ENCODE measurements at places on chromosomes 11 and 22. TPM values are rescaled to one million over a fixed set of nuclear protein-coding genes. Genes with fewer than 3 reads are reported as not detected.
A peak's percentile ranks its signal among the peaks of the same experiment; 100 is the strongest.

- DNase-seq, result no peak
Measured at GRCh38 chr11:45028911-45029682, 78.4 kb upstream of the TP53I11 start.

DNA sequence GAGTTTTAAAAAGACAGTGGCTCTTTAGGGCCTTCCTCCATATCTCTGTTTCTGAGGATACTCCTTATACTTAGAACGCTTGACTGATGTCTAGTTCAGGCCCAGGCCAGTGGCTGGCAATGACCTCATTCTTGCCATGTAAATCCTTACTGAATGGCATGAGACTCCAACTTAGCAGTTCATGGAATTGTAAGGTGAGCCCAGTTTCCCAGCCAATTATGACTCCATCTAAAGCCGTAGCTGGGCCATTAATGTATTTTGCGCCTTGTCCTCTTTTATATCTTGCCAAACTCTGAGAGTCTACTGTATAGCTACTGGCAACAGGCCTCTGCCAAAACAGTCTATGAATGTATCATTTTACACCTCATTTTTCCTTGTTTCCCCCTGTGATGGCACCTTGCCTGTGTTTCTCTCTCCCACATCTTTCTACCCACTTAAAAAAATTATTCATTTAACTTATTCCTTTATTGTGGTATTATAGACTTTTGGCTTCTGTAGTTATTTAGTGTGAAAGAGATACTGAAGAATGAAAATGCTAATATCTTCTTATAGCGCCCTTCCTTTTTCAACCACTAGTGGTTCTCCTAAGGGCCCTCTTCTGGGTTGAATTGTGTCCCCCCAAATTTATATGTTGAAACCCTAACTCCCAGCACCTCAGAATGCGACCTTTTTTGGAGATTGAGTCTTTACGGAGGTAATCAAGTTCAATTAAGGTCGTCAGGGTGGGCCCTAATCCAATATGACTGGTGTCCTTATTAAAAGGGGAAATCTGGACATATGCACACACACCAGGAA is 67.4 kb downstream of the ZNRF3 start:
- DNase-seq, result no peak

DNA sequence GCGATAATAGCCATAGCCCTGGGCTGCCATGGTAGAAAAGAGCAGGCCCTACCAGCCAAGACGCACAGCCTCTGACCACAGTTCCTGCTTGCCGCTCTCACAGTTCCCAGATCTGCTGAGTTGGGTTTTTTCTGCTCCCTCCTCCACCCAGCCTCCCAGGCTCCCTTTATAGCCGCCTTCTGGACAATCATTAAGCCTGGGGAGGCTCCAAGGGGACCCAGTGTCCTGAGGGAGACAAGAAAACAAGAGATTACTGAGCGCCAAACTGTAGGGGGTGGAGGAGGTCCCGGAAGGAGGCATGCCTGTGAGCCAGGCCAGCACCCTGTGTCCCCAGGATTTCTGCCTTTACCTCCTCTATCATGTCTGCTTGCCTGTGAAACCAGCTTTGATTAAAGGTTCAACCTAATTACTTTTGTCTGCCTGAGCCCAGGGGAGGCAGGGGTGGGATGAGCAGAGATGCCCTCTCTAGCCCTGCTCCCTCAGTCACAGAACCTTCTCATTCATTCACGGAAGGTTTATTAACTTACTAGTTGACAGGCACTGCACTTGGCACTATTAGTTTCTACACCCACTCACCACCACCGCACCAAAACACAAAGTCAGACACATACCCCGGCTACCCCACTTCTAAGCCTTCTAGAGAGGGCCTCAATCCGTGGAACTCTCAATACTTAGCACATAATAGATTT is 1.2 kb downstream of the SLC37A4 start:
- no peak for DNase-seq

DNA sequence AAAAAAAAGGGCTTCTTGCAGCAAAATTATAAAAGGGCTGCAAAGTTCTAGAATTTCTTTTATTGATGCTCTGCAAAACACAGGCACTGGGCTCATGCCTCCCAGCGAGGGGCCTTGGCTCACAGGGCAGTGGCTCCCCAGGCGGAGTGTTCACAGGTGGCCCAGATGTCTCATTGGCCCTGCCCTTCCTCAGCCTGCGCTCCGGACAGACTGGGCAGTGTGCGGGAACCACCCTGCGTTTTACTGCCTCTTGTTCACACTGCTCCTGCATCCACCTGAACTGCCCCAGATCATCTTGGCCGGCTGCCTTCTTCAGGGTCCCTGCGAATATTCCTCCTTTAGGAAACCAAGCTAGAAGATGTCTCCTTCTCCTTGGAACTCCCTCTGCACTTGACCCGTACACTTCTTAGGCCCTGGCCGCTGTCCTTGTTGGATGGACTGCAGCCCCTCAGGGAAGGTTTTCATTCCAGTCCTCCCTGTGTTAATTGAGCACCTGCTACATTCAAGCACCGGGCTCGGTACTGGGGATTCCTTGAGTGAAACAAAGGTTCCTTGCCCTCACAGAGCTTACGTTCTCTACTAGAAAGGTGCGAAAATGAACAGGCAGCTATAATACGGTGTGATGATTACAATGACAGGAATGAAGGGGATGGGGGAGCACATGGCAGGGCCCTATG is 4.5 kb downstream of the TUBA8 start:
- no peak for DNase-seq

DNA sequence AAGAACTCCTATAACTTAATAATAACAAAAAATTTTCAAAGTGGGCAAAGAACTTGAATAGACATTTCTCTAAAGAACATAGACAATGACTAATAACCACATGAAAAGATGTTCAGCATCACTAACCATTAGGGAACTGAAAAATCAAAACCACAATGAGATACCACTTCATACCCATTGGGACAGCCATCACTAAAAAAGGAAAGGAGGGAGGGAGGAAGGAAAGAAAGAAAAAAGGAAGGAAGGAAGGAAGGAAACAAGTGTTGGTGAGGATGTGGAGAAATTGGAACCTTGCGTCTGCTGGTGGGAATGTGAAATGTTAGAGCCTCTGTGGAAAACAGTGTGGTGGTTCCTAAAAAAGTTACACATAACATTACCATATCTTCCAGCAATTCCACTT is 55.8 kb downstream of the MS4A13 start:
- peak; percentile 11 for DNase-seq

GRCh38 chr11:70456921-70457532 is 58.7 kb downstream of the CTTN start:
- DNase-seq, result peak; percentile 57

- DNase-seq, result no peak
Measured at GRCh38 chr11:113947994-113948393, 26.9 kb upstream of the HTR3A start.

GRCh38 chr11:3052109-3052479 is 5.1 kb downstream of the CARS1 start:
- no peak for DNase-seq

DNA sequence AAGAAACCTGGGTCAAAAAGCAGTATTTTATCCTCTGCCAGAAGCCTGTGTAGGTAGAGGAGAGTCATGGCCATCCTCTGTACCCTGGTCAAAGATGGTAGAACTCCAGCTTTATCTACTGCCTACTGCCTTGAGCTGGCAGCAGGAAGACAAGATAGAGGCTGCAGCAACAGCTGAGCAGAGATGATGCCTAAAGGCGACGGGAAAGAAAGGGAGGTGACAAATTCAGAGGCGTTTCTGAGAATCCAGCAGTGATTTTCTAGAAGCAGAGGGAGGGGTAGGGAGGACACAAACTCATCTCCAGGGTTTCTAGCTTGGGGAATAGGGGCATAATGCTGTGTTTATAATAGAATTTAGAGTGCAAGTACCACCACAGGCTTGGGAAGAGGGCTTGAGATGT is 15.5 kb upstream of the C1QTNF4 start:
- DNase-seq, result no peak

- no peak for DNase-seq
Measured at GRCh38 chr11:11476971-11477645, 124.1 kb upstream of the CSNK2A3 start.

DNA sequence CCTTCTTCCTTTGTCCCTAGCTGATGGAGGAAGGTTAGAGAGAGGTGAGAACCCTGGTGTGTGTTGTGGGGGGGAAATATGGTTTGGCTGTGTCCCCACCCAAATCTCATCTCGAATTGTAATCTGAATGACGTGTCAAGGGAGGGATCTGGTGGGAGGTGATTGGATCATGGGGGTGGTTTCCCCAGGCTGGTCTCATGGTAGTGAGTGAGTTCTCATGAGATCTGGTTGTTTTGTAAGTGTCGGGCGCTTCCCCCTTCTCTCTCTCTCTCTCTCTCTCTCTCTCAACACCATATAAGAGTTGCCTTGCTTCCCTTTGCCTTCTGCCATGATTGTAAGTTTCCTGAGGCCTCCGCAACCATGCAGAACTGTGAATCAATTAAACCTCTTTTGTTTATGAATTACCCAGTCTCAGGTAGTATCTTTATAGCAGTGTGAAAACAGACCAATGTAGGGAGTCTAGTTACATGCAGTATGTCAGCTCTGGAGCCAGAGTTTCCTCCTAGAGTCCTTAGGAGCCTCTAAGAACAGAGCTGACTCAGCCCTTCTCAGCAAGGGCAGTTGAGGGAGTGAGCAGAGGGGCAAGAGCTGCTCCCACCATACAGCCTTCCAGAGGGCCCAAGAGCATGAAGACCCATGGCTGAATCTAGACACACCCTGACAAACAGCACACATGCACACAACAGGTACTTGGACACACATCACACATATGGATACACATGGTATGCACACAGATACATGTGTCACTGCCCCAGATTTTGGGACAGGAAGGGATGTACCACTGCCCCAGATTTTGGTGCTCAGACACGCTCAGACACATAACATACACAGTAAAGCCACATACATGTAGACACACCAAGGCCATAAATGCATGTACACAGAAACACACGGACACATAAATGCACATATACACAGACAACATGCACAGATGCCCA is 12.9 kb upstream of the LRRC32 start:
- DNase-seq, result no peak

- DNase-seq, result no peak
Measured at GRCh38 chr11:27894552-27894951, 194.3 kb upstream of the BDNF start.

DNA sequence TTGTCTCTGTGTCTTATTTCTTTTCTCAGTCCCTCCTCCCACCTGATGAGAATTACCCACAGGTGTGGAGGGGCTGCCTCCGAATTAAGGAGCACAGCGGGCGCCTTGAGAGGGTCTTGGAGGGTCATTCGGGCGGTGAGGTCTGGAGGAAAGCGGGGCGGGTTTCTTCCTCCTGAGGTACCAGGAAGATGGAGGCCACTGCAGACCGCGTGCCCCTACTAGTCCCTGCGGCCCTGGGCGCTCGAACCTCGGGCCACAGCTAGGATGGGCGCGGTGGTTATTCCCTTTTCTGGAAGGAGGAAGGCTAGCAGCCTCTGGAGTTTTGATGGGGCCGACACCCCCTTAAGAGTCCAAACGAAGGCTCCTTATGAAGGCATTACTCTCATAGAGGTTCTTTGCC is 5.5 kb upstream of the FAM111A start:
- DNase-seq, result no peak

- DNase-seq, result no peak
Measured at GRCh38 chr11:80182901-80183300, 742.1 kb upstream of the TENM4 start.

DNA sequence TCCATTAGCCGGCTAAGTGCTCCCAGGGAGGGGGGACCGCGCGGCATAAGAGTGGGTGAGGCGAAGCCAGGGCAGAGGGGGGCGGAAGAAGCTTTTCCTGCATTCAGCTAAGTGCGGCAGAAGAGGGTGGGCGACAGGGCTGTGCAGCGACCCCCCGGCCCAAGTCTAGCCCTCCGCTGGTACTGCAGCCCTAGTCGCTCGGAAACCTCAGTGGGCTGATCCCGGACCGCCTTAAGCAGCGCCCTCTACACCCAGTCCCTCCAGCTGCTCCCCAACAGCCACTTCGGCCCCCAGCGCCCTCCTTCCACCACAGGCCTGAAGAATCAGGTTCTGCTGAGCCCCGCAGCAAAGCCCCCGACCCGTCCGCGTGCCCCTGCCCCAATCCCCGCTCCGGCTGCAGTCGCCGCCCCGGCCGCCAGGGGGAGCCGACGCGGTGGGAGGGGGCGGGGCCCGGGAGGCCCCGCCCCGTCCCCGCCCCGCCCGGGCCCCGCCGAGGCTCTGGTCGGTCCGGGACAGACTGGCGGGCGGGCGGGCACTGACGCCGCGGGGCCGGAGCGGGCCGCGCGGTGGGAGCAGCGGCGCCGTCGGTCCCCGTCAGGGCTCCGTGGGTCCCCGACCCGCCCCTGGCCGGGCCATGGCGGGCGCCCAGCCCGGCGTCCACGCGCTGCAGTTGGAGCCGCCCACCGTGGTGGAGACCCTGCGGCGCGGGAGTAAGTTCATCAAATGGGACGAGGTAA is at the start of gene PLCB3:
PLCB3 (plus strand) TSS at position 515 of the 737 bp plus-strand sequence; CDS start at position 635, 120 bp downstream.
- no peak for DNase-seq

DNA sequence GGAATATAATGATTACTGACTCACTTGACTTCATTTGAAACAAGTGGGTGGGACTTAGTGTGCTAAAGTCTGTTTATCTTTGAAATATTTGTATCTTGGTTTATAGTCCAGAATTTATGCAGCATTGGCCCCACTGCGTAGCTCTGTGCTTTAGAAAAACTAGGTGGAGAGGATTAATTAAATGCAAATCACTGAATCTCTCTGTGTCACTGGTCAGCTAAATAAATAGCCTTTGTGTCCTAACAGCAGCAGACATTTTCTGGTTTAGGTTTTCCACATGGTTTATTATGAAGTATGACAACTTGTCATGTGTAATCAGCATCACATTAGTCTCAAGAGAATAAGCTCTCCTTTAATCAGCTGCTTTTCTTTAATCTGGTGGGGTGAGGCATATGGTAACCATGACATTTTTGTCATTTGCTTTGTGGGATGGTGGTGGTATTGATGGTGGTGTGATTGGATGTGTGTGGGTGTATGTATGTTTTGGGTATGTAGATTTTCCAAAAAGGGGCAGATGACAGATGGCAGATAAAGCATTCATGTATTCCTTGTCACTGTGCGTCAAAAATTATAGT is 33.9 kb downstream of the BCL2L13 start:
- peak; percentile 9 for DNase-seq

- no peak for DNase-seq
Measured at GRCh38 chr11:129998905-129999304, 3.7 kb downstream of the PRDM10 start.

OOSP2 gene
- total RNA-seq, result not detected

MAPK8IP2 gene
- total RNA-seq, result 0.17 TPM

PATL1 gene
- total RNA-seq, result 23.1 TPM

CASP5 gene
- not detected for total RNA-seq

PGR gene
- not detected for total RNA-seq
